ENCODE measurements at places on chromosomes 5 and 9.
A peak's percentile ranks its signal among the peaks of the same experiment; 100 is the strongest.

- no peak for DNase-seq
Measured at GRCh38 chr5:56545016-56545415, 270.3 kb upstream of the MAP3K1 start.

- peak; percentile 67 for DNase-seq
Measured at GRCh38 chr5:147472664-147473475, 37.0 kb downstream of the DPYSL3 start.

GRCh38 chr9:131233995-131234394, 42.3 kb downstream of the FAM78A start:
- no peak for DNase-seq

- no peak for DNase-seq
Measured at GRCh38 chr9:134982311-134982710, 64.6 kb upstream of the FCN1 start.

DNA sequence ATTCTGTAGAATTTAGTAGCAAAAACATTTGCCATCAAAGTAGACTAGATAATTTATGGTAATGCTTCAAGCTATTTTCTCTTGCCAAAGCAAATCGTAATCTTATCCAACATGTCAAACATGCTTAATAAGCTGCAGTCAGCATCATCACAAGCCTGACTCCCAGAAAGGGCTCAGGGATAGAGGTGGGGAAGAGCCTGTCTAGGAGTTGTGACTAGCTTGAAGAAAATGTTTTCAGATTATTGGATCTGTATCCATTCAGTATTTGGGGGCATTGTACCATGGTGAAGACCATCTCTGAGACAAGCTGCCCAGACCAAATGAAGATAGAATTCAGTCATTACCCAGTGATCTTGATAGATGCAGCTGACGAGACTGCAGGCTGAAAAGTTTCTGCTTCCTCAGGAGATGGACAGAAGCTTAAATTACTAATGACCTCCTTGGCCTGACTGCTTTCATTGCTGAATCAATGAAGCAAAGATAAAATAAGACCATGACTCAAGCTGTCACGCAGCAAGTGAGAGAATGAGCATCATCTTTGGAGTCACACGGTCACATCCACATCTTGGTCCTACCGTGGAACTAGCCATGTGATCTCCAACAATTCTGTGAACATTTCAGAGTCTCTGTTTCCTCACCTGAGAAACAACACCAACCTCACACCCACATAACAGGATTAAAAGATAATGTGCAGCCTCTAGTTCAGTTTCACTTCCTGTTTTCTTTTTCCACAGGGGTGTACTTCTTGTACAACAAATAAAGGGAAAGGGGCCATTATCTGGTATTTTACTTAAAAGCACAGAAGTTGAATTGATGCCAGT, 9.4 kb downstream of the ERAP2 start:
- no peak for DNase-seq

DNA sequence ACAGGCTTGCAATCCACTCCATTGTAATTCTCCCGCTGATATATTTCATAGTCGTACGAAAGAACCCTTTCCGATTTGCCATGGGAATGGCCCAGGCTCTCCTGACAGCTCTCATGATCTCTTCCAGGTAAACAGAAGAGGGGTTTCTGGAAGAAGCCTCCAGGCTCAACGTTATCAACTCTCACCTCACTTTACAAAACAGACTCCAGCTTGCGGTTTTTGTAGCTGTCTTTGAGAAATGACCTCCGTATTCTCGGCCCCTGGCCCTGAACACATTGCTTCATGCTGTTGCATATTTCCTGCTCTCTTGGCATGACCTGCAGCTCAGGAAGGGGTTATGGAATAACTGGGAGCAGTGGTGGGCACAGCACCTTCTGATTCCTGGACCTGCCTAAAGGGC, 85.7 kb downstream of the SLC1A1 start:
- no peak for DNase-seq

DNA sequence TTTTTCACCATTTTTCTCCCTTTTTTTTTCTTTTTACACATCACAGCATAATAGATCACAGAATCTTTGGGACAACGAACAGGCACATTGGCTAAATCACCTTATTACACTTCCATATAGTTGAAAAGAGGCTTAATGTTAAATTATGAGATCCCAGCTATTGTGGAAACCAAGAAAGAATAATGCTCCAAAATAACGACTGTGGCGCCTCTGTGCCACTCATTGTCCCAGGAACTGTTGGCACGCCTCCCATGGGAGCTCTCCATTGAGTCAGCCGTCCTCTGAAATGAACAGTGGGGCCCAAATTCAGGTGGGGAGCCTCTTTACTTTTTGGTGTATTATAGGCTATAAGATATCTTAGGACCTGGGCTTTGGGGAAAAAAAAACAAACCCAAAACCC, 82.2 kb upstream of the NFIB start:
- no peak for DNase-seq

- no peak for DNase-seq
Measured at GRCh38 chr9:133105461-133105770, 15.6 kb downstream of the RALGDS start.

- no peak for DNase-seq
Measured at GRCh38 chr5:125750147-125750860, 672.9 kb upstream of the GRAMD2B start.

- DNase-seq: no peak
Measured at GRCh38 chr9:111937781-111938426, 41.3 kb downstream of the UGCG start.

DNA sequence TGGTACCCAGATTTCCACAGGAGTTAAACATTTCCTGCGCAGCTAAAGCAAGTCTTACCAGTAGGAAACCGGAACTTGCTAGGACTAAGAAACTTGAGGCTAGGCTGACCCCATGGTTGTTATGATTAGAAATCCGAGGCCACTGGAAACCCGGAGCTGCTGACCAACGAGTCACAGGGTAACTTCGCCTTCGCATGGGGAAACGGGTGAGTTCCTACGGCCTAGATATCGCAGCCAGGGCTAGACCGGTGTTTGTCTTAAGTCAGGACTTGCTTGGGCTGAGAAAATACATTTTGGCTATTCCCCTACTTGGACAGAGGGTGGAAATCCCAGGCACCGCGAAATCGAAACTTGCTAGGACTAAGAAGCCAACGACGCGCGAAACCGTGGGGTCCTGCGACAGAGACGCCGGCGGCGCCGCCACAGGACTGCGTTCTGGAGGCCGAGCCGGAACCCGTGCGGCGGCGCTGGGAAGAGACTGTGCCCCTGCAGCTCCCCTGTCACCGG, 1.6 kb upstream of the ANXA2R start:
- peak; percentile 80 for DNase-seq

- DNase-seq: no peak
Measured at GRCh38 chr9:131891598-131891997, 151.7 kb upstream of the RAPGEF1 start.

GRCh38 chr5:18393565-18394442, 759.5 kb downstream of the TAF11L14 start:
- peak; percentile 71 for DNase-seq

- no peak for DNase-seq
Measured at GRCh38 chr9:121268598-121268850, 562 bp downstream of the GSN start.

GRCh38 chr5:31993165-31993961, 180.8 kb downstream of the GOLPH3 start:
- peak; percentile 72 for DNase-seq

DNA sequence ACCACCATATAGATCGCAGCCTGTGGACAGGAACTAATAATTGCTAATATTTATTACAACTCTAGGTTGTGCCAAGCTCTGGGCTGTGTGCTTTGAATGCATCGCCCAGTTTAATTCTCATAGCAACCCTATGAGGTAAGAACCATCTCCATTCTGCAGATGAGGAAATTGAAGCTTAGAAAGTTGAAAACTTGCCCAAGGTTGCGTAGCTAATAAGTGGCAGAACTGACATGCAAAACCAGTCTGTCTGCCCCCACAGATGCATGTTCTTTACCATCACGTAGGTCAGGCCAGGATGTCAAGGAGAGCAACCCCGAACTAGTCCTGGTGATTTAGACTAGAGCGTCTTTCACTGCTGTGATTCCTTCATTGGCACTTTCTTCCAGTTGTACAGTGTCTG, 15.6 kb downstream of the WWC1 start:
- no peak for DNase-seq

GRCh38 chr5:62143268-62144229, 162.5 kb upstream of the KIF2A start:
- peak; percentile 76 for DNase-seq

GRCh38 chr5:171578829-171579491, 159.5 kb downstream of the FGF18 start:
- no peak for DNase-seq

DNA sequence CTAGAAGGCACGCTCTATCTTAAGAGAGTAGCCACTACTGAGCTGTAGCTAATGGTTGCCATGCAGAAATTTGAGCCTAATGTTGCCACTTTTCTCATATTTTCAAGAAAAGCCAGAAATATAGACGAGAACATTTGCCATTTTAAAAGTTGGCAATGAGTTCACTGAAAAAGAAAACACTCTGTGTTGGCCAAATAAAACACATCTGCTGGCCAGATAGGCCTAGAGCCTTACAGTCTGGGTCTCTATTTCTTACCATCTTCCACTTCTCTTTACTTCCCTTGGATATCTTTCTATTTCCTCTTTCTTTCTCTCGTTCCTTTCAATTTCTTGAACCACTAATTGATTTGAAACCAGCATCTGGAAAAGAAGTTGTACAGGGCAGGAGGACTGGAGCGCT, 36.6 kb upstream of the VCAN start:
- DNase-seq: peak; percentile 15

- no peak for DNase-seq
Measured at GRCh38 chr5:1016476-1016875, 7.9 kb downstream of the NKD2 start.

DNA sequence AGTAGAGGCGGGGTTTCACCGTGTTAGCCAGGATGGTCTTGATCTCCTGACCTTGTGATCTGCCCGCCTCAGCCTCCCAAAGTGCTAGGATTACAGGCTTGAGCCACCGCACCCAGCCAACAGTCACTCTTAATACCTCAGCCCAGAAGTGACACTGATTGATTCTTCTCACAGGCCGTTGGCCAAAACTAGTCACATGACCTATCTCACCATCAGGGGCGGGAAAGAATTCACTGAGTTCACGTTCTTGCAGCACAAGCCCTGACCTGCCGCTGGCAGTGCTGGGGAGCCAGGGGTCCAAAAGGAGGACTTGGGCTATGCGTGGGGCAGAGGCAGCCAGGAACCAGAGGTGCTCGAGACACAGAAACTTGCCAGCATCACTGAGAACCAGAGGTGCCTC, 55.0 kb upstream of the CPLX2 start:
- DNase-seq: no peak

- DNase-seq: peak; percentile 15
Measured at GRCh38 chr9:15253197-15253596, 53.8 kb downstream of the TTC39B start.

DNA sequence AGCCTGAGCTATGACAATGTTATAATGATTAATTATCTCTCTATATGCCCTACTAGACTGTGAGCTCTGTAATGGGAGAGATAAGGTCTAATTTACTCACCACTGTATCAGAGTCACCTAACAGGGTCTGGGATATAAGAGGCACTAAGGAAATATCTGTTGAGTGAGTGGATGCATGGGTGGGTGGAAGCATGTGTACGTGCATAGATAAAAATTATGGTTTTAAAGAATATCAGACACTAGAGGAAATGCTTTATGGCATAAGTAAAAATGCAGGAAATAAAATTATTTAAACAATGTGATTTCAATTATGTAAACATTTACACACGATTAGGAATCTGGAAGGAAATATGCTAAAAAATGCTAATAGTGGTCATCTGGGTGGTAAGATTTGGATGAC, 137.8 kb downstream of the SPOCK1 start:
- peak; percentile 32 for DNase-seq

- no peak for DNase-seq
Measured at GRCh38 chr9:124710766-124711165, 60.3 kb downstream of the NR6A1 start.

- no peak for DNase-seq
Measured at GRCh38 chr9:114316605-114317230, 6.2 kb upstream of the ORM1 start.

- DNase-seq: no peak
Measured at GRCh38 chr5:130189961-130190360, 285.7 kb downstream of the CHSY3 start.

GRCh38 chr5:54645882-54646355, 128.4 kb downstream of the SNX18 start:
- DNase-seq: peak; percentile 67

GRCh38 chr5:111792471-111793058, 35.6 kb upstream of the NREP start:
- no peak for DNase-seq

DNA sequence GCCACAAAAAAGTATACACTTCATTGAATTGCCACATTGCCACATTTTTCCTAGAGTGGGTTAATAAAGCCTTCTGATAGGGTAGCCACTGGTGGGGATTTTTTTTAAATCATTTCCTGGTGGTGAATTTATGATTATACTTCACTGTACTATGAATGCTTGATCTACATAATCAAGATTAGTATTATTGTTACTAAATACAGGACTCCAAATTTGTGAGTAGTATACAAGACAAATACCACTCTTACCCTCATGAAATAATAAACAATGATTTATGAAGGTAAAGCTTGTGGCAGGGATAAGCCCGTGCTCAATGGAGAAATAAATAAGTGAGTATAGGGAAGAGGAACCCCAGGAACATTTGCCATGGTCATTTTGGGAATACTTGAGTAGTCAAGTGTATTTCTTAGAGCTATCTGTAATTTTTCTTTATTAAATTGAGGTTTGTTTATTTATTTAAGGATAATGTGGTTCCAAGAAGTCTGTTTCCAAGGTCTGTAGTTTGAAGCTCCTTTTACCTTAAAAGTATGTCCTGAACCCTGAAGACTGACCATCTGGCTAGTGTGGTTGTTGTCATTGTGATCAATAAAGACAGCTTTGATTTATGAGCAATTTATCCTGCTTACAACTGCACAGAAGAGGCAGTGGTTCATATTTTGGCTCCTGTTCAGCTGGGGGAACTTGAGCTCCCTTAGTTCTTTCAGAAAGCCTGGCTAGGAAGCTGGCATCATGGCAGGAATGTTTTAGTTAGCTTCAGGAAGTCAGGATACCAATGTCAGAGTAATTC, 118.6 kb downstream of the ZSWIM6 start:
- peak; percentile 94 for DNase-seq

DNA sequence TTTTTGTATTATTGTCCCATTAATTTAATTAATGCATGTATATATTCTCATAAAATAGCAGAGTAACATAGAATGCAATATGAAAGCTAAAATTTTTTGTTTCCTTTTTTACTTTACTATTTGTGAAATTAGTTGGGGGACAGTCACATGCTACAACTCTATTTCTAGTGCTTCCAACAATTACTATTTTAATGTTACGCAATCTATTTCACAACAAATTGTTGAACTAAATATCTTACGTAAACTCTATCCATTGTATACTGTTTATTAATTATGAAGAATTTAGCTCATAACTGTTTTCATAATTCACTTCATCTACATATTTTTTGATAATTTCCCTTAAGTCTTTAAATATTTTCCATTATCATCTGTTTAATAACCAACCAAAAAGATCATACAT, 1685.4 kb upstream of the CDH6 start:
- no peak for DNase-seq

GRCh38 chr9:112559629-112560413, 73.2 kb downstream of the KIAA1958 start:
- no peak for DNase-seq

- no peak for DNase-seq
Measured at GRCh38 chr5:140548791-140549190, 1.3 kb downstream of the EIF4EBP3 start.
